ENCODE measurements at places on chromosomes 1 and 21. TPM values are rescaled to one million over a fixed set of nuclear protein-coding genes. Genes with fewer than 3 reads are reported as not detected.
A peak's percentile ranks its signal among the peaks of the same experiment; 100 is the strongest.

TNFRSF25 gene
- 104 TPM for total RNA-seq

- peak; percentile 83 for DNase-seq
Observed at GRCh38 chr1:26284597-26285347, 4.9 kb downstream of the SH3BGRL3 start.

OR2G6 gene
- total RNA-seq: not detected

GJA8 gene
- total RNA-seq: not detected

- DNase-seq: no peak
Observed at GRCh38 chr1:212234431-212235395, 50.5 kb upstream of the PPP2R5A start.

PRR9 gene
- total RNA-seq: not detected

DNA sequence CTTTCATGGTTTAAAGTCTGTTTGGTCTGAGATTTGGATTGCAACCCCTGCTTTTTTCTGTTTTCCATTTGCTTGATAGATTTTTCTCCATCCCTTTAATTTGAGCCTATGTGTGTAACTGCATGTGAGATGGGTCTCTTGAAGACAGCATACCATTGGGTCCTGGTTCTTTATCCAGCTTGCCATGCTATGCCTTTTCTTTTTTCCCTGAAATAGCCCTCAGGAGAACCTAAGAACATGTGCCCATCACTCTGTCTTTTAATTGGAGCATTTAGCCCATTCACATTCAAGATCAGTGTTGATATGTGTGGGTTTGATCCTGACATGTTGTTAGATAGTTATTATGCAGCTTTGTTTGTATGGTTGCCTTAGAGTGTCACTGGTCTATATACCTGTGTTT, 21.7 kb upstream of the DENND1B start:
- no peak for DNase-seq

DNA sequence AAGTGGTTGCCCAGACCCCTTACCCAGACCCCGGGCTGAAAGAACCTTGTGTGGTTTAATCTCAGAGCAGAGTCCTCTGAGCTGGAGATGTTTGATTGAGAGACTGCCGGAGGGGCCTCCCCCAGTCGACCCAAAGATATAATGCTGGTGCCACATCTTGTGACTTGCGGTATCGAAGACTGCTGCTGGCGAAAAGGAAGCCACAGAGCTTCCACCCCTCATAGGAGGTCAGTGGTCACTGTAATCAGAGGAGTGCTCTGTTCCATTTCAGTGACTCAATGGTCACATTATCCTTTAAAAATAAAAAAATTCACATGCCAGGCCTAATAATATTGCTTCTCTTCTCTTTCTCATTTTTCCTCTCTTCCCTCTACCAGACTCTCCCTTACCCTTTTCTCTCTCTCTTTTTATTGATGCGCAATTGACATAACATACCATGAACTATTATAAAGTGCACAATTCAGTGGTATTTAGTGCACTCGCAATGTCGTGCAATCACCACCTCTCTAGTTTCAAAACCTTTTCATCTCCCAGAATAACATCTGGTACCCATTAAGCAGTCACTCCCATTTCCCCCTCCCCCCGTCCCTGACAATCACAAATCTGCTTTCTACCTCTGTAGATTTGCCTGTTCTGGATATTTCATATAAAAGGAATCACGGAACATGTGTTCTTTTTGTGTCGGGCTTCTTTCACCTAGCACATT, 52.6 kb upstream of the LYST start:
- no peak for DNase-seq

DNA sequence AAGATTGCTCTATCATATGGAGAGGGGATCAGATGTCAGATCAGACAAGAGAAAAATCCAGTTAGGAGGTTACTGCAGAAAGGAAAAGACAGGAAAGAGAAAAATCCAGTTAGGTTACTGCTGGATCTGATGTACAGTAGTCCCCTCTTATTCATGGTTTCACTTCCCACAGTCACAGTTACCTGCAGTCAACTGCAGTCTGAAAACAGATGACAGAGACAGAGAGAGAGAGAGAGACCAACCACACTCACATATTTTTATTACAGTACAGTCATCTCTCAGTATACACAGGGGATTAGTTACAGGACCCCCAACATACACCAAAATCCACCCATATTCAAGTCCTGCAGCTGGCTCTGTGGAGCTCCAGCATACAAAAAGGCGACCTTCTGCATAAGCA, 29.3 kb downstream of the NUP133 start:
- DNase-seq: no peak

DNA sequence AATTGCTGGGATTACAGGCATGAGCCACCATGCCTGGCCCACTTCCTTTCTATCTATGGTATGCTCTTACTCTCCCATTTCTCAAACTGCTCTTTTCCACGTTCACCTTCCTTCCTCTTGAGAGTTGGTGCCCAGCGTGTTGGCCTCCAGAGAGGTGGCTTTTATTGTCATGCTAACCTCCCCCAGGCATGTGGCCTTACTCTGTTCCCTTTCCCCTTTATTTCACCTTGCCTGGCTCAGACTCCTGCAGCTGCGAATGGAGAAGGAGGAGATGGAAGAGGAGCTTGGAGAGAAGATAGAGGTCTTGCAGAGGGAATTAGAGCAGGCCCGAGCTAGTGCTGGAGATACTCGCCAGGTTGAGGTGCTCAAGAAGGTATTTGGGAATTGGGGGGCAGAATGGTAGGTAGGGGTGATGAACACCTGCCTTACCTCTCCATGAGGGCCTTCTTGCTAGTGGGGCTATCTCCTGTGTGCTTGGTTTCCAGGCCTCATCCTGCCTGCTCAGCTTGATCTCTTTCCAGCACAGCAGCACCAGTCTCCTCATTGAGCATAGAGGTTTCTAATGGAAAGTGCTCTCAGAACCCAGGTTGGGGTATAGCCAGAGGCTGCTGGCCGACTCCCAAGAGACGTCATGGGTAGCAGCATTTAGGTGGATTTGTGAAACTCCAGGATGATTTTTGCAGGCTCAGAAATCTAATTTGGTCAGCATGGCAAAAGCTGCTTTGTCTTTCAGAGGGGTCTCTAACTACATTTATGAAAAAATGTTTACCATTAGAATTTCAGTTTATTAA, 13.2 kb upstream of the TUFT1 start:
- no peak for DNase-seq

DNA sequence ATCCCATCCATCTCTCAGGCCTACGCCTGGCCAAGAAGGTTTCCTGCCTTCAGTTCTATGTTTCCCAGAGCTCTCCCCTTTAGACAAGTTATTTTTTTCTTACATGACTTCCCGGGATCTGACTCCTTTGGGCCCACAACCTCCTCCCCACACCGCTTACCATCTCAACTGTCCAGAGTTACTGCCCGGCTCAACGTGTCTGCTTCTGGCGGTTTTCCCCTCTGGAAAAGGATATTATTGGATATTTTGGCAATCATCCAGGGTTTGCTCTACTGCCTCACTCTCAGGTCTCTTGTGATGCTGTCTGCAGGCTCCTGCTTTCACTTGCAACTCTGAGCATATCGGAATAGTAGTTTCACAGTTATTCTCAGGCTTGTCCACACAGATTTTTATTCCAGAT, 318.2 kb upstream of the CAMK1G start:
- no peak for DNase-seq

DNA sequence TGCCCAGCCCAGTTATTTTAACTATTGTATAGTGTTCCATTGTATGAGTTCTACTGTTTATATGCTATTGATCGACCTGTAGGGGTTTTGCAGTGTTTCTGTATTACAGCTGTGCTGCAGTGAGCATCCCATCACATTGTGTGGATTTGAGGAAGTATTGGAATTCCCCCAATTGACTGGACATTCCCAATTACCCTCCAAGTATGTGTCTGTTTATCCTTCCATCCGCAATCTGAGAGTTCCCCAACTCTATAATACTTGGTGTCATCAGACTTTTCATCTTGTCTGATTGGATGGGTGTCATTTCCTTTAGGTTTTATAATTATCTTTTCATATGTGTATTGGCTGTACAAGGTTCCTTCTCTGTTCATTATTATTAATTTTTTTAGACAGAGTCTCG, 27.8 kb downstream of the PSEN2 start:
- DNase-seq: no peak

HHIPL2 gene
- 0.62 TPM for total RNA-seq

DNTTIP2 gene
- 61.8 TPM for total RNA-seq

DNA sequence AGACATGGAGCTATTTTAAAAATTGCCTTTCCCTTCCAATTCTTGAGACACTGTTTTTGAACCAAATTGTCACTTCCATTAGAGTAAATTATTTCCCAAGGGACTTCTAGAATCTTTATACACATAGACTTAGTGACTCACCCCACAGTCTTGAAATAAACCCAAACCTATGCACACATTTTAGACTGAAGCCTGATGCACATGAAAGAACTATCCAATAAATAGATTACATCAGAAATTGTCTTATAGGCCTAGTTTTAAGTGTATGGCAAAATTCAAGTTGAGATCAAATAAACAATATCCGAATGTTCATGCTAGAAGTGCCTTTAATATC, 32.2 kb upstream of the ZNF326 start:
- DNase-seq: no peak

SLC44A5 gene
- total RNA-seq: 3.4 TPM

S100A3 gene
- total RNA-seq: not detected

DNA sequence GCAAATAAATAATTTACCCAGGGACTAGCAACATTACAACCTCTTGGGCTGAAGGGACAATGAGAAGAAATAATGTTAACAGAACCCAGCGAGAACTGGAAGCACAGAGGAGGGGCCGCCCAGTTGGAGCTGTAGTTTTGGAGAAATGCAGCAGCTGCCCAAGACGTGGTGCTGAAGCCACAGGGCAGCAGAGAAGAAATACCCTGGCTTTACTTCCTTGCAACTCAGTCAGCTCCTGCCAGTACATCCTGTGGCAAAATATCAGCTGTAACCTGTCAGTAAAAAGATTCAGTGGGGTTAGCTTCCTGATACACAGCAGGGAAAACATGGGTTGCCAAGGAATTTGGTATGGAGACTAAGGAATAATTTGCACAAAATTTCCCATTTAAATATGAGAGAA, 283.6 kb upstream of the USP25 start:
- DNase-seq: no peak

Measured in endothelial cell (in vitro differentiated cells).